ENCODE measurements at places on chromosomes 2 and 18.

DNA sequence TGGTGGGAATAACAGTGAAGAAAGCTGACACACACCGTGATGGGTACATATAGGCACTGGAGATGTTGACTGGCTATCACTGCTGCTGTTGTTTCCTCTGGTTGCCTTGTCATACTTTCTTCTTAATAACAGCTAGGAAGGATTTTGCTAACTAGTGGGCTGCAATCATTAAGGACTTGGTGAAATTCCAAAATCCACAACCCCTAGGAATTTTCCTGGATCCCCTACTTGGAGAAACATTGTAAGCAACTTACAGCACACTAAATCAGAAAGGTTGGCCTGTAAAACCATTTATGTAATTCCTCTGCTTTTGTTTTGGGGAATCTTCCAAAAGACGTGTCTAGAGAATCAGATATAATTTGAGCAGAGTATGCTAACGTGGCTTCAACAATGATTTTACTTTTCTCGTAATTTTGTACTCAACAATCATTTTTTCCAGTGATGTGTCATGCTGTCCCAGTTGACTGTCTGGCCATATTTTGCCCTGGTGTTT is 8.0 kb upstream of the COL3A1 start:
- DNase-seq: no peak

- DNase-seq: no peak
Measured at GRCh38 chr18:80112624-80113248, 3.7 kb downstream of the ADNP2 start.

GRCh38 chr2:189952536-189953109 is 109.9 kb downstream of the MSTN start:
- DNase-seq: no peak

DNA sequence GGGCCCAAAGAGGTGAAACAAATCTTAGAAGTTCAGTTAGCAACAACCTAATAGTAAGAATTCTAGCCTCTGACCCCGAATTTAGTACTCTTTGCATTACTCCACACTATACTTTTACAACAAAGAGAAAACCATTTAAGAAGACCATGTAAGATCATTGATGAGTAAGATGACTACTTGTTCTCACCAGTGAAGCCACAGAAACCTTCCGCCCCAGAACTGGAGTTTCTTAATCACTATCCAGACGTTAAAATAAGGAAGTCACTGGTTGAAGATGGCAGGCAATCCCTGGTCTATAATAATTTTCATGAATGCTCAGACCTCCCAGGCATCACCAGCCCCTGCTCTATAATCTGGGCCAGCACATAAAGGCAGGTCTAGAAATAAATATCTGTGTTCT is 95.0 kb downstream of the TMEM163 start:
- DNase-seq: no peak

GRCh38 chr2:141015341-141016047 is 1115.3 kb downstream of the LRP1B start:
- DNase-seq: no peak

DNA sequence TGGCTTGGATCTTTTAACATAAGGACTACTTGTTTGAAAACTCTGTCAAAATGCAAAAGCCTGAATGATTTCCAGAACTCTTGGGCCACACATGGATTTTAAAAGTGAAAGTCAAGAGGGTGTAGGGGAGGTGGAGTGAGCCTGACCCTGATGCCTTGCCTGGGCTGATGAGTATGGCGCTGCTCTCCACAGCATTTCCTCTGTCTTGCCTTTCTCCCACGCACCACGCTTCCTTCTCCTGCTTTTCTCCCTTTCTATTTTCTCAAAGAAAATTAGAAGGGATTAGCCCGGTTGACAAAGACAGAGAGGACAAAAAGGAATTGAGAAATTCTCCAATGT is 207.0 kb upstream of the CCDC68 start:
- DNase-seq: no peak

DNA sequence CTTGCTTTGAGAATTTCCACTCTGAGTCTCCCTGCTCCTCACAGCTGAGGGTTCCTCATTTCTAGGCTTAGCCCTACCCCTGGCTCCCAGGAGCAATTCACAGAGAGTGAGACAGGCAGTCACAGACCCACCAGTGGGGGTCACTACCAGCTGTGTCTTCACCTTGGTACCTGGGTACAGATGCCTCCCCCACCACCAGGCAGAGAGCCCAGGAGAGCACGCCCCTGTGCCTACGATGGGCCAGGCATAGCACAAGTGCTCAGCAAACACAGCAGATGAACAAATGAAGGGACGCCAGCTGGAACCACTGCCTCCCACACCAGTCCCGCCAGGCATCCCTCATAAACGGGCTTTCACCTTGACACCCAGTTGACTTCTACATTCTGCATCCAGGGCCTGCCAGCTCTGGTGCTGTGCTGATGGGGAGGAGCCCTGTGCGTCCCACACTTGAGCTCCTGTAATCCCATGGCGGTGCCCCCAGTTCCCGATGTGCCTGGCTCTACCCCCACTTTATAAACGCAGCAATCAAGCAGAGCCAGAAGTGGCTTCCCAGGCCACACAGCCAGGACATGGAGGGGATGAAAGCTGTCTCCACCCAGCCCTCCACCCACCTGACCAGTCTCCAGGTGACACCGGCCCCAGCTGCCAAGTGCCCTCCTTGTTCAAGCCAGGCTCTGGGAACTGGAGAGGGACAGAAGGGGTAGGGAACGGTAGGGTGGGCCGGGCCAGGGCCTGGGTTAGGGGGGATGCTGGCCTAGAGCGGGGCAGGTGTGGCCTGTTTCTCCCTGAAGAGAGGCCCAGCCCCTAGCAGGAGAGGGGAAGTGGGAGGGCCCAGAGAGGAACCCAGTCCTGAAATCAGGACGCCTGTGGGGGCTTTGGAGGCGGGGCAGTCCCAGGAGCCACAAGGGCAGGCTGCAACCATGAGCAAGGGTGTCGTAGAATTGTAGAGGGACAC is 42.5 kb downstream of the SCTR start:
- no peak for DNase-seq

- no peak for DNase-seq
Measured at GRCh38 chr2:37037771-37038170, 46.4 kb downstream of the HEATR5B start.

DNA sequence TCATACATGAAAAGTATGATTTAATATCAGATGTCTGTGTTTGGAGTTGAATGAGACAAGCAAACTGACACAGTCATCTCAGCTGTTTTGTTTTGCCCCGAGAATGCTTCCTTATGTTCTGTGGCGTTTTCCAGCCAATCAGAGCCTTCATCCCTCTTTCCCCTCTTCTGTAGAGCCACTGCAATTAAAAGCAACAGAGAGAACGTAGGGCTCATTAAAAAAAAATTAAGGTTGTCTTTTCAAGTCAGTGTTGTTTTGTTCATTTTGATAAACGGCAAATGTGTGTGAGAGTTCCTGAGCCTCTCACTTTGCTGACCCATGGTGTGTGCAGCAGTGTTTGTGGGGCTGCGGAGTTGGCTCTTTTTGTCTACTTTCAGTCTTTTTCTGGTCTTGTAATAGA is 216.0 kb downstream of the FHOD3 start:
- no peak for DNase-seq

- DNase-seq: no peak
Measured at GRCh38 chr18:4004183-4004829, 450.8 kb downstream of the DLGAP1 start.

GRCh38 chr2:231521443-231521842 is 8.8 kb downstream of the NMUR1 start:
- no peak for DNase-seq

DNA sequence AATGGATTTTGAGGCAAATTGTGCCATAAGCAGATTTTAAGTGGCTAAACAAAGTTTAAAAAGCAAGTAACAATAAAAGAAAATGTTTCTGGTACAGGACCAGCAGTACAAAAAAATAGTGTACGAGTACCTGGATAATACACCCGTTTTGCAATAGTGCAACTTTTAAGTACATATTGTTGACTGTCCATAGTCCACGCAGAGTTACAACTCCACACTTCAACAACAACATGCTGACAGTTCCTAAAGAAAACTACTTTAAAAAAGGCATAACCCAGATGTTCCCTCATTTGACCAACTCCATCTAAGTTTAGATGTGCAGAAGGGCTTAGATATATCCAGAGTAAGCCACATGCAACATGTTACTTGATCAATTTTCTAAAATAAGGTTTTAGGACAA is 5.1 kb upstream of the STPG4 start:
- DNase-seq: no peak

- no peak for DNase-seq
Measured at GRCh38 chr2:188292348-188293239, 920 bp downstream of the GULP1 start.

GRCh38 chr2:15539999-15540398 is 21.1 kb downstream of the NBAS start:
- DNase-seq: no peak

- no peak for DNase-seq
Measured at GRCh38 chr2:24981411-24982136, 9.8 kb upstream of the DNAJC27 start.

GRCh38 chr2:227774011-227774624 is 28.4 kb downstream of the SCYGR8 start:
- DNase-seq: no peak

DNA sequence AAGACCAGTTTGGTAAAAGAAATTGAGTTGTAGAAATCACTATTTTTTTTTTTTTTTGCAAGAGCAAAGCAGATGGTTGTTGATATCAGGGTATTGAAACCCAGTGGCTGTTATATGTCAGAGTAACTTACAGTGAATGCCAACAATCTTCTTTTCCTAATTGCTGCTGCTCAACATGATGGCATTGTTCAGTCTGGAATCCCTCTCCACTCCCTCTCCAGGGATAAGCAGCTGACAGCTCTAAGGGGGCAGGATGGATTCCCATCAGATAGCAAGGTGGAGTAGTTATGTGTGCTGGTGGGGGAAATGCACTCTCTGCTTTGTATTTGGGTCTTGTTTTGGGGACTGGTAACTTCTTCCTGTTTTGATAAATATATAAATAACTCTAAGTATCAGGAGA is 200.0 kb downstream of the PIK3C3 start:
- DNase-seq: no peak

DNA sequence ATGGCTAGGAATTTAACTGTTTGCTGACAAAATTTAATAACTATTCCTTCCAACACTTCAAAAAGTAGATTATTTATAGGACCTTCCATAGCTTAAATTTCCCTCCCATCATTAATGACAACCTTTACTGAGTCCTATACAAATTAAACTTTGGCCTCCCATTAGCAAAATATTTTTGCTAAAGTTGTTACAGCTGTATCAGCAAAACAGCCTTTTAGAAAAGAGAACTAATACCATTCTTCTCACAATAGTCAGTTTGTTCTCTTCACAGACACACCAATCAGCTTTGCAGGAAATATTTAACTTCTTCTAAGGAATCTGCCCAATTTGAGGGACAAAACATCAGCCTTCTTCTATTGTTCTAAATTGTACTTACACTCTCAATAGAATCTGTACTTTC is 12.0 kb upstream of the GCFC2 start:
- DNase-seq: no peak

DNA sequence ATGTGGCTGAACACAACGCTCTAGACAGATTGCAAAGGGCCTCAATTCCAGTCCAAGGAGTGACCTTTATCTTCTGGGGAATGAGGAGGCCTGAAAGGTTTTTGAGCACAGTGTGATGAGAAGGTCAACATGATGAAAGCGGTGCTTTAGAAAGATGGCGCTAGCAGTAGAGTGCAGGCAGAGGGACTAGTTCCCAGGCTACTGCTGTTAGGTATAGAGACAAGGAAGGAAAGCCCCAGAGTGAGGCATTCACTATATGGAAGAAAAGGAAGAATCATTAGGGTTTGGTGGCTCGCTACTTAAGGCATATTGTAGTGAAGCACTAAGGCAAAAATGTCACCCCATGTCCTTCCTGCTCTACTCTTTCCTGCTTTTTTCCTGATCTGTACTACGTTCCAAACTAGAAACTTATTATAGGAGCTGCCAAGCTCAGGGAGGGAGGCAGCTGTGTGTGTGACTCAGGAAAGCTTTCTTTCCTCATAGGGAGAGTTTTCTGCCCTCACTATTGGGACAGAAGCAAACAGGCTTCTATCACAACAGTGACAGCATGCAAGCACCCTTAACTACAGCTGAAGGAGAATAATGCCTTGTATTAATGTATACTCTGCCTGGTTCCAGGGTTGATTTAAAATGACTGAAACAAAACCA is 160.8 kb upstream of the CAVIN2 start:
- DNase-seq: no peak

- DNase-seq: no peak
Measured at GRCh38 chr2:128978212-128978611, 659.5 kb upstream of the HS6ST1 start.

DNA sequence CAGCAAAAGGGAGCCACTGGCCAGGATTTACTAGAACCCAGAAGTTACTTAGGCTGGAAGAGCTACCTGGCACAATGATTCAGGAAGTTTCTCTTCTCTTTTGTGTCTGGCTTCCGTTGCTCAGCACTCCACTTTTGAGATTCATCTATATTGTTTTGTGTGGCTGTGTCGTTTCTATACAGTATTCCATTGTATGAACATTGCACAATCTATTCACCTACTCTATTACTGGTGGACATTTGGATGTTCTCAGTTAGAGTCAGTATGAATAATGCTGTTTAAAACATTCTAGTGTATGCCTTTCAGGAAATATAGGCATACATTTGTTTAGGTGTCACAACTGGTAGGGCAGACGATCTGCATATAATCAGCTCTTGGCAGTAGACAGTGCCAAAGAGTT is 36.3 kb upstream of the EPHA4 start:
- no peak for DNase-seq

DNA sequence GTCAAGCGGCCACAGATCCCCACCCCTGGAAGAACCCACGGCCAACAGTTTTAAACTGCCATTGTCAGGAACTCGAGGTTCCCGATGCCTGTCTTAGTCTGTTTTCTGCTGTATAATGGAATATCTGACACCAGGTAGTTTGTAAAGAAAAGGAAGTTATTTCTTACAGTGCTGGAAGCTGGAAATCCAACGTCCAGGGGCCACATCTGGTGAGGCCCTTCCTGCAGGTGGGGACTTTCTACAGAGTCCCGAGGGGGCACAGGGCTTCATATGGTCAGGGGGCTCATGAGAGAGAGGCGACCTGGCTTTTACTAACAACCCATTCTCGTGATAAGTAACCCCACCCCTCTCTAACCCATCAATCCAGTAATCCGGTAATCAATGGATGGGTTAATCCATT is 501.6 kb upstream of the MYT1L start:
- DNase-seq: no peak

GRCh38 chr2:108998911-108999310 is 9.9 kb upstream of the EDAR start:
- DNase-seq: no peak

DNA sequence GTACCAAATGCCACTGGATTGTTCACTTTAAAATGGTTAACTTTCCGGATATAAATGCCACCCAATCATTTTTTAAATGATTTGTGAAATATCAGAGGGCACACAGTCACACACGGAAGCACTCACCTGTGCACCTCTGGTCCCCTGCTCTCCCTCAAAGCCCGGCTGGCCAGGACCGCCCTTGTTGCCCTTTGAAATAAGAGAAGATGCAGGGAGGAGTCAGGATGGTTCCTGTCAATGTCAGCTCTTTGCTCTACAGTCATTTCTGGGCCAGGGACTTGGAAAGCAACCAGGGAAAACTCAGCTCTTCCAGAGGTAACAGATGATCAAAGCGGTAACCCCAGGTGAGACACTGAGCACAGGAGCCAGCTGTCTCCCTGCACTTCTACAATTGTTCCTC is 60.7 kb downstream of the COL6A3 start:
- no peak for DNase-seq

Measured in activated naive CD4-positive, alpha-beta T cell (primary cell).